ENCODE measurements at places on chromosomes 16 and 17.
A peak's percentile ranks its signal among the peaks of the same experiment; 100 is the strongest.

GRCh38 chr16:49886554-49887094 is 30.7 kb upstream of the ZNF423 start:
- no peak for DNase-seq

DNA sequence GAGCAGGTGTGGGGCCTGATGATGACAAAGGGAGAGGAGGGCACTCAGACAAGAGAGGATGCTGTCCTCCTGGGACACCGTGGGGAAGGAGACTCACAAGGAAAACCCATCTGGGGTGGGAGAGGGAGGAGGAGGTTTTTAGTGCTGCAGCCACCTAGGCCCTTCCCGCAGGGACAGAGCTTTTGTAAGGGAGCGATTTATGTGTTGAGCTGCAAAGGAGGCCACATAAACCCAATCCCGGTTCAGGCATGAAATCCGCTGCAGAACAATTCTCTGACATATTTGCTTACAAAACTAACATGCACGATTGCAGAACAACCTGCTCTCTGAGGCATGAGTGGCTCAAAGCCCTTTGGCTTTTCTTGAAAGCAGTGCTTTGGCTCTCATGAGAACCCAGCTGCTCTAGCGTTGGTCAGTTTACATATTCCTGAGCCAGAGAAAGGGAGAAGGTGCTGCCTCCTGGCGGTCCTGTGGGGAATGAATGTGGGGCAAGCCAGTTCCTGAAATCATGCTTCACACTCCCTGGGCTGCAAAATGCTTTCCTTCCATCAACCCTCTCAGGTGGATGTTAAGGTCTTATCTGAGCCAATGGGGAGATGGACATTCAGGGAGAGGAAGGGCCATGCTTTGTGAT is 122.4 kb upstream of the NLRP1 start:
- DNase-seq: peak; percentile 14

DNA sequence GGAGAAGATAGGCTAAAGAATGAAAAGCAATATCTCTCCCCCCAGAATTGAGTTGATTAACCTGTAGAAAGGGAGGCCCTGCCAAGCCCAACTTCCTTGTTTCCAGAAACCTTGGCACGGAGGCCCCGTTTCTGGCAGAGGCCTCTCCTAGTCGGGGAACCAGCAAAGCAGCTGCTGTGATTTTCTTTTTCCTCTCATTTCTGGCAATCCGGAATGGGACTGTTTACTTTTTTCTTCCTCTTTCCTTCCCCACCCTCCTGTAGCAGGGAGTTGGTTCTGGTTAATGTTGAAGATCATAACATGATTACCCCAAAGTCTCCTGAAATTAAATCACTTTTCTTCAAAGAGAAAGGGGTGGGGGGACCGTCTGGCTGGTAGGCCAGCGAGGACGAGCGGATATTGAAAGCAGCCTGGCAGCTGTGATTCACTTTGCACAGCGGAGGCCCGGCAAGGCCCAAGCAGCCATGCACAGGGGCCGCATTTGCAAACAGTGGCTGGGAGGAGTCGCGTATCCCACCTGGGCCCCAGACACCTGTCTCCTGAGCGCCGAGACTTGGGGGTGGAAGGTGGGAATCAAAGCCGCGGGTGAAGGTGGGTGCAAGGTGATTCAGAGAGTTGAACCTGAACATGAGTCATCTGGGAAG is 51.5 kb downstream of the NTN1 start:
- DNase-seq: no peak

- DNase-seq: no peak
These were observed 50.2 kb upstream of the WSCD1 start for GRCh38 chr17:6019959-6020358.

DNA sequence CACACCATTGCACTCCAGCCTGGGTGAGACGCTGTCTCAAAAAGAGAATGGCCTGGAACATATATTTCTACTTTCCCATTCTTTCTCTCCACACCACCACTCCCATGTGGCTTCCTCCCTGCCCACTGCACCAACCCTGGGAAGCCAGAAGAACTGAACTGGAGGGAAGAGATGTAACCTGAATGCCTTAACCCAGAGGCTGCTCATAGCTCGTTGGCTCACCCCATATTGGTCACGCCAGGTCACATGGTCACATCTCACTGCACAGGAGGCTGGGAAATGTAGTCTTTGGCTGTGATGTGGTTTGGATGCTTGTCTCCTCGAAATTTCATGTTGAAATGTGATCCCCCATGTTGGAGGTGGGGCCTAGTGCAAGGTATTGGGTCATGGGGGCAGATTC is 5.9 kb upstream of the DNAH17 start:
- DNase-seq: no peak

DNA sequence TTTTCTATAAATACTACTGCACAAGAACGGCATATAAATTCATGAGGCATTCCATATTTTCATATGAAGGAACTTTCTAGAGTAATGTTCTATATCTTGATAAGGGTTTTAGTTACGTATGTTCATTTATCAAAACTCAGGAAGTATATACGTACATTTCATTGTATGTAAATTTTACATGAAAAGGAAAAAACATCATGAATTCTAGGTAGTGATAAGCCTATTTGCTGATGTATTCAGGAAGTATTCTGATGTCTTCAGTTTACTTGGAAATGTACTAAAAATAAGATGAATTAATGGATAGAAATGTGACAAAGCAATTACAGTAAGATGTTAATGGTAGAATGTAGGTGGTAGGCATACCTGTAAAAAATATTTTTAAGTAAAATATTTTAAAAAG is 4.7 kb downstream of the DGKE start:
- peak; percentile 19 for DNase-seq

DNA sequence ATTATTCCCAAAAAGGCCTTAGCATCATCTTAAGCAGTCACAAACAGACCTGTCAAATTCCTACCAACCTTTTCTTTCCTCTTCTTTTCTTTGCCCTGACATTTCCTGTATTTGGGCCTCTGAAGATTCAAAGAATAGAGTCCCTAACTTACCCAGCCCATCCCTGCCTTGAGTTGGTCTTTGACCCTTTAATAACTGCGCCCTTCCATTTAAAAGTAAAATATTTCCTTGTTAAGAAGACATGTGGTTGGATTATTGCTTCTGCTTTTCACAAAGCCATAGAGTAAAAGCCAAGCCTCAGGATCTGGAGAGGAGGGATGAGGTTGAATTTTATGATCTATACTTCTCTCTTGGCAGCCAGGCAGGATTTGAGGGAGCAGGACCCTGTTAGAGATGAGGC is 13.2 kb upstream of the CCL23 start:
- no peak for DNase-seq

DNA sequence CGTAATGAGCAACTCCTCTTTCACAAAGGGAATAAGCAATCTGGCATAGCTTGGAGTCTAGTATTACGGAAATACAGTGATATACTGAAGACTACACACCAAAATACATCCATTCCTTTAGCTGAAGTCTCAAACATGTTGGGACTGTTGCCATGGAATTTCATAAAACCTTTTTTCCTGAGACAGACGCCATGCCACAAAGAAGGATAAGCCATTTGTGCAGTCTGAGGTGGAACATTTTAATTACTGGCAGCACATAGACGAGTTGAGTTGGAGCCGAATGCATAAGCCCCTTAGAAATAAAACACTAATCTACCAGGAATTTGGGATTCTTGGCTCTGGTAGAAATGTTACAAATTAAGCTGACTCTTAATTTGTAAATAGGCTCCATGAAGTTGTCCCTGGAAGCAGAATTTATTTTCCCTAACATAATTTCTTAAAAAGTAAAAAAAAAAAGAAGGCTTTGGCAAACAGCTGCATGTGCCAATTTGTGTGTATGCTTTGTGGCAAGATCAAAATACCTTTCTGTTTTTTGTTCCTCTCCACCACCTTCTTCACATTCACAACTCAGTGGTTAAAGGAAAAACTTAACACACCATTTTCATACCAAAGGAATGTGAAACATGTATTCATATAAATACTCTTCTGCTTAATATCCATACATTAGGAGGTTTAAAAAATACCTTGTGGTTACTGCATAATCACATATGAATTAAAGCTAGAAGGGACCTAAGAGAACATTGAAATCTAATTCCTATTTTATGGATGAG is 25.5 kb downstream of the GRB7 start:
- DNase-seq: no peak

DNA sequence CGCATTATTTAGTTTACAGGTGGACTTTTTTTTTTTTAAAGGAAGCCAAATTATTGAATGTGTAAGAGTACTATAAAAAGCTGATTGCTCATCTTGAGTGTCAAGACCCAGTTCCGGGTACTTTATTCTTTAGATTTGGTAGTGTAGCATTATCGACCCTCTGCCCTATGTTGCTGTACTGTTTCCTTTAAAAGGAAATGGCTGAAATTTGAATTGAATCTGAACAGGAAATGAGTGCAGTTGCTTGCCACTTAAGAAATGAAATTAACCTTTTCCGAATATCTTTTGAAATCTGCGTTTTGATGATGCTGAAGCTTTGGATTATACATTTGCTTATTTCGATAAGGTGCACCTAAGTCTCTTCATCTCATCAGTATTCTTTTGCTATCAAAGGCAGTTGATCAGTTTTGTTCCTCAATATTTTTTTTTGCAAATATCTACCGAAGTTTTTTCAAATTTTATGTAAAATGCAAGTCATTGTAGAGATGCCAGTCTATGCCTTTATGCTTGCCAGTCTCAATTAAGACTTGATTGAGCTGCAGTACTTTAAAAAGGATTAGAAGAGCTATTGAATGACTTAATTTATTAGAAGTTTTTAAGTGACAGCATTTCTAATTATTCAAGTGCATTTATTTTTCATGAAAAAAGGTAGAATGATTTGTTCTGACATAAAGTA is 1.8 kb downstream of the GGNBP2 start:
- no peak for DNase-seq

GRCh38 chr17:82414548-82415281 is 3.4 kb upstream of the HEXD start:
- peak; percentile 57 for DNase-seq

DNA sequence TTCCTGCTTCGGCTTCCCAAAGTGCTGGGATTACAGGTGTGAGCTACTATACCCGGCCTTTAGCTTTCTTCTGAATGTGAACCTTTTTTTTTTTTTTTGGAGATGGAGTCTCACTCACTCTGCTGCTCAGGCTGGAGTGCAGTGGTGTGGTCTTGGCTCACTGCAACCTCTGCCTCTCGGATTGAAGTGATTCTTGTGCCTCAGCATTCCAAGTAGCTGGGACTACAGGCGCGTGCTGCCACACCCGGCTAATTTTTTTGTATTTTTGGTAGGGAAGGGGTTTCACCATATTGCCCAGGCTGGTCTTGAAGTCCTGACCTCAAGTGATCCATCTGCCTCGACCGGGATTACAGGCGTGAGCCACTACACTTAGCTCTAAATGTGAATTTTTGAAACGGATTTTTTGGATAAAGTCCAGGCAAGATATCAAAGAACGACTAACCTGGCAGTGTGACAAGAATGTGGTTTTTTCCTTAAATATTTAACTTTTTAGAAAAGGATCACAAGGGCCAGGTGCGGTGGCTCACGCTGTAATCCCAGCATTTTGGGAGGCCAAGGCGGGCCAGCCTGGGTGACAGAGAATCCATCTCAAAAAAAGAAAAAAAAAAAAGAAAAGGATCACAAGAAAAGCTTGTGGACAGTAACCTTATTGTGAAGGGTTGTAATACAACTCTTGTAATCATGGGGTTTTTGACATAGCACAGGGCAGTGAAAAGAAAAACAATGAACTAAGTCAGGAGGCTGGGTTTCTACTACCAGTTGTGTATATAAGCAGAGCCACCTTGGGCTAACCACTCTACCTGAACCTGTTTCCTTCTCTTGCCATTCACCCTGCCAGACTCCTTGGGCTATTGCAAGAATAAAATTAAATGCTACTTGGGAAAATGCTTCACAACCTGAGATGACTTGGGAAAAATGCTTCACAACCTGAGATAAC is 6.2 kb downstream of the BRCA1 start:
- DNase-seq: no peak

- no peak for DNase-seq
These were observed 330.3 kb upstream of the CDH5 start for GRCh38 chr16:66036184-66036583.

GRCh38 chr17:66348584-66349165 is 46.3 kb downstream of the PRKCA start:
- DNase-seq: no peak

DNA sequence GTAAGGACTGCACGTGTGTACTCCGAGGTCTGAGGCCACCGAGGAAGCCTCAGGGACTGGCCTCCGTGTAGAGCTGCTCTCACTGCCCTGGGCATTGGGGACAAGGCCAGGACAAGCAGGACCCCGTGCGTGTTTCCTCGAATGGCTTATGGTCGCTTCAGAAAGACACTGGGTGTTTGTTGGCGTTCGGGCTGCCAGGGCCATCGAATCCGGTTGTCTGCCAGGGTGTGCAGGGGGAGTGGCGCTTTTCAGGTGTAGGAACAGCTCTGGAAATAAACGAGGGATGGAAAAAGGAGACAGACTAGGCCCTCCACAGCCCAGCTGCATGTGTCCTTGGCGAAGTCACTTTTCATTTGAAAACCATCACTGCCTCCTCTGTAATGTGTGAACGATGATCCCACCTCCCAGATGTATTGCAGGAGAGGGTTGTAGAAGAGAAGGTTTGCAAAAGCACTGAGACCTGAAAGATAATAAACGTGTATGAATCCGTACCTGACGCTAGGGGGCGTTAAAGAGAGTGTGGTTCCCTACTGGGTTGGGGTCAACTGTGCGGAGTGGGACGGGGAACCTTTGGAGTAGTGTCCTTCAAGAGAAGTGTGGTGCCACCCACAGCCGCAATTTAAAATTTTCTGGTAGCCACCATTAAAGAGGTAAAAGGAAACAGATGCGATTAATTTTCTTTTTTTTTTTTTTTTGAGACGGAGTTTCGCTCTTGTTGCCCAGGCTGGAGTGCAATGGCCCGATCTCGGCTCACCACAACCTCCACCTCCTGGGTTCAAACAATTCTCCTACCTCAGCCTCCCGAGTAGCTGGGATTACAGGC is 2.1 kb upstream of the ZSCAN10 start:
- peak; percentile 36 for DNase-seq

DNA sequence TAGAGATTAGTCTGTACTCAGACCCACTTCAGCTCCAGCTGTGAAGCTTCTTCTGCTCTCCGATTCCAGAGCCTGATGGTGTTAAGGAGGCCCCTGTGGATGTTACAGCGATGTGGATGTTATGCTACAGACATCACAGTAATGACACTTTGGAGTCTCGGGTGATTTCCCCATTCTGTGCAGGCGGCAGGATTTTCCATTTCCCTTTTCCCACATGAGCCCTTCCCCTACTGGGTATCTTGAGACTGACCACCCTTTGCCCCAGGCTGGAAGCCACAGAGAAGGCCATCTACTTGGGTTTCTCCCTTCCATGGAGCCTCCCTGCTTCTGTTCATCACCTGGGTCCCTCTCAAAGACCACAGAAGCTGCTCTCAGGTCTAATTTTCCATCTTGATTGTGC is 78.3 kb downstream of the KCNJ12 start:
- no peak for DNase-seq

GRCh38 chr17:7216242-7217112 is 3.2 kb downstream of the DLG4 start:
- no peak for DNase-seq

- DNase-seq: no peak
These were observed 4.0 kb downstream of the TMEM170A start for GRCh38 chr16:75460446-75460845.

- DNase-seq: no peak
These were observed 27.6 kb upstream of the PITPNA start for GRCh38 chr17:1590029-1590746.

All from T-helper 2 cell (primary cell).